ENCODE measurements at places on chromosomes 4 and X.

GRCh38 chr4:123812066-123812390 is 415.4 kb downstream of the SPRY1 start:
- no peak for DNase-seq

DNA sequence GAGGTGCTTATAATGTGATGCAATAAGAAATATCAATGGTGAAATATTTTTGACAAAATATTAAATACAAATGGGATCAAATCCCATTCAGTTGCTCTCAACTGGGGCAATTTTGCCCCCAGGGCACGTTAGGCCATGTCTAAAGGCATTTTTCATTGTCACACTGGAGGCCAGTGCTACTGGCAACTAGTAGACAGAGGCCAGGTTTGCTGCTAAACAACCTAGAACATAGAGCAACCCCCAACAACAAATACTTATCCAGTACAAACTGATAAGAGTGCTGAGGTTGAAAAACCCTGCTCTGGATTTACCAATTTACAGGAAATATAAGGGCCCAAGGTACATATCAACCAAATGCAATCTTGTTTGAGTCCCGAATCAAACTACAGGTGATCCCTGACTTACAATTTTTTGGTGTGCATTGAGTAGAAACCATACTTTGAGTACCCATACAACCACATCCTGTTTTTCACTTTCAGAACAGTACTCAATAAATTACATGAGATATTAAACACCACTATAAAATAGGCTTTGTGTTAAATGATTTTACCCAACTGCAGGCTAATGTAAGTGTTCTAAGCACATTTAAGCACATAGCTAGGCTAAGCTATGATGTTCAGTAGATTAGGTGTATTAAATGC is 237.5 kb downstream of the HNRNPD start:
- no peak for DNase-seq

DNA sequence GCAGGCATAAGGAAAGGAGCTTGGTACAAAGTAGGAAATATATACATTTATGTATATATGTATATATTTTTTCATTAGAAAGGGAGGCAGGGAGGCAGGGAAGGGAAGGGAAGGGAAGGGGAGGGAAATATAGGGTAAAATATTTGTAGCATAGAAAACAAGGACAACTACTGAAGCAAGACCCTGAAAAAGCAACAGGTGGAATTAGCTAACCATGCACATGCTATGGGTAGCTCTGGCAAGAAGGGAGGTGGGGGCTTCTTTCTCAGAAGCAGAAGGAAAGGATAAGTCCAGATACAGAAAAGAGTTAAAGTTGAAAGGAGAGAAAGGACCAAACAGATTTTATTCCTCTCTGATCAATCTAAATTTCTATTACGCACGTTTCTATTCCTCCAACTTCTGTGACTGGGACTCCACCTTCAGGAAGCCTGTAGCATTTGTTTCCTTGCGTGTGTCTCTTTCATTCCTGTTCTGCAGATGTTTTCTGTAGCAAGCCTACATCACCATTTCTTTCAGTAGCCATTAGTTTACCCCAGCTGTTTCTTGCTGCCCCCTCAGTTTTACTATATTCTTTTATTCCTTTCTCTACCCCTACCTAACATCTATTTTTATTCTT is 82.9 kb downstream of the OR13H1 start:
- DNase-seq, result no peak

DNA sequence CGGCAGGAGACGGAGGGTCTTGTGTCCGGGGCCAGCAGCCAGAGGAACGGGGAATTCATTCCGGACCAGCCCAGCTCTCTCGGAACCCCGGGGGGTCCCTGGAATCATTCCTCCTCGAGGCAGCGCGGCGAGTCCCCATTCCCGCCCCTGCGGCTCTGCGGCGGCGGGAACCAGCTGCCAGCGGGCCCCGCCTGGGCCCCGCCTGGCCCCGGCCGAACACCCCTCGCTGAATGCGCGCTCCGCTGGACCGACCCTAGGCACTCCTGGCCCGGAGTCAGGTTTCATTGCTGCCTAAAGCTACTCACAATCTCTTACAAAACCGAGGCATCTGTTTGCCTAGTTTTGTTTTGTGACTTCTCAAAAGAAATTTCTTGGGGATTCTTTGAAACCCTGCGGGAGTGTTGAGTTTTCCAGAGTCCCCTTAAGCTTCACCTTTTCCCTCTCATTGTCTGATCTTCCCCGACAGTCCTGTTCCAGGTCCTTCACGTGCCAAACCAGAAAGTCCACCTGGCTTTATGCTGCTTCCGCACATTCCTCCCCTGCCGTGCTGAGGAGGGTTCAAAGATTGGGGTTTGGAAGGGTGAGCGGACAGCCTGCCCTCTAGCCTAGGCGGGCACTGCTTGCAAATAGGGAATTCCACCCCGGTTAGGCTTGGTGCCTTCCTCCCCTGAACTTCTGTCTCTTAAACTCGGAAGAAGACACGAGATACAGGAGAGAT is 789 bp downstream of the ARHGAP10 start:
- no peak for DNase-seq

- no peak for DNase-seq
Observed at GRCh38 chr4:175246941-175247340, 328.8 kb downstream of the ADAM29 start.

GRCh38 chrX:150486011-150486410 is 82.4 kb upstream of the MTM1 start:
- DNase-seq, result no peak

- DNase-seq, result no peak
Observed at GRCh38 chr4:71211748-71212147, 127.1 kb upstream of the SLC4A4 start.

DNA sequence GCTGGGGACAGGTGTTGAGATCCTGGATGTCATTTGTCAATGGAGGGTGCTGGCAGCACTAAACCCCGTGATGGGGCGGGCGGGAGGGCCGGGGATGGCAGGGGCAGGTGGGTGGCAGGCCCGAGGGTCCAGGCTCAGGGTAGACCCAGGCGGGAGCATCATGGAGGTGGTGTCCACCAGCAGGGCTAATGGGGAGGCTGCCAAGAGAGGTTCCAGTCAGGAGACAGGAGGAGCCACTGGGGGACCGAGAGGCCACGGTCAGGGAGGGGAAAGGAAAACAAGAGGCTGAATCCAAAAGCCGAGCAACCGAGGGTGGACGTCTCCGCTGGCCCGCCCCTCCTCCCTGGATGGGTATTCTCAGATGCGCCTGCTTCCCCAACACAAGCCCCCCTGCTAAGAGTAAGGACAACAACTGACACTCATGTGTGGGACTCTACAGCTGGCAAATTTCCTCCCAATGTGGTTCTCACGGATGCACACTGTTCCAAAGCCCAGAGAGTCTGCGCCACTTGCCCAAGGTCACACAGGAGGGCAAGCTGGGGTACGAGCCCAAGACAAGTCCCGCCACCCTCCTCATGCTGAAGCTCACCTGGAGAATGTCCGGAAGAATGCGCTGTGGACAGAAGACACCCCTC is 132.0 kb downstream of the CPZ start:
- no peak for DNase-seq

DNA sequence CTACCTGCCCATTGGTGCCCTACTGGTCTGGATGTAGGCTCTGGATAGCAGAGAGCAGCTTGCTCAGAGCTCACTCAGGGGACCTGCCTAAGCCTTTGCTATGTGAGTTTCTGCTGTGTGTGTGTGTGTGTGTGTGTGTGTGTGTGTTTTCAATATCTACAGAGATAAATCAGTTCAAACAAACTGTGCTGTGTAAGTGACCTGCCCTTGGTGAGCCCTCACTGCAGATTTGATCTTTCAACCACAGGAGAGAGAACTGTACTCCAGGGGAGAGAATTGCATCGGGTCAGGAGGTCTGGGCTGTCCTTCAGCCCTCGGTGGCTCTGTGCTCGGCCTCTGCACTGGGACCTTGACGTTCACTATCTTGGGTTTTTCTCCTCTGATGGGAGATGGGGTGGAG is 35.0 kb upstream of the CDKN2AIP start:
- DNase-seq, result no peak

Data from cortex of kidney (tissue), 1 donor.